ENCODE measurements at places on chromosomes 2 and 18.

DNA sequence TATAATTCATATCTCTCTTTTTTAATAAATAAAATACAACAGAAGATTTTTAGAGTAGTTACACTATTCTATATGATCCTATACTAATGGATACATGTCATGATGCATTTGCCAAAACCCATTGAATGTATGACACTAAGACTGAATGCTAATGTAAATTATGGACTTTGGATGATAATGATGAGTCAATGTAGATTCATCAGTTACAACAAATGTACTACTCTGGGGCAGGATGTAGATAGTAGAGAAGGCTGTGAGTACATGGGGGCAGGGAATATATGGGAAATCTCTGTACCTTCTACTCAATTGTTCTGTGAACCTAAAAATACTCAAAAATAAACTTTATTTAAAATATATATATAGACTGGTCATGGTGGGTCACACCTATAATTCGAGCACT, 45.6 kb upstream of the NEDD4L start:
- DNase-seq, result no peak

DNA sequence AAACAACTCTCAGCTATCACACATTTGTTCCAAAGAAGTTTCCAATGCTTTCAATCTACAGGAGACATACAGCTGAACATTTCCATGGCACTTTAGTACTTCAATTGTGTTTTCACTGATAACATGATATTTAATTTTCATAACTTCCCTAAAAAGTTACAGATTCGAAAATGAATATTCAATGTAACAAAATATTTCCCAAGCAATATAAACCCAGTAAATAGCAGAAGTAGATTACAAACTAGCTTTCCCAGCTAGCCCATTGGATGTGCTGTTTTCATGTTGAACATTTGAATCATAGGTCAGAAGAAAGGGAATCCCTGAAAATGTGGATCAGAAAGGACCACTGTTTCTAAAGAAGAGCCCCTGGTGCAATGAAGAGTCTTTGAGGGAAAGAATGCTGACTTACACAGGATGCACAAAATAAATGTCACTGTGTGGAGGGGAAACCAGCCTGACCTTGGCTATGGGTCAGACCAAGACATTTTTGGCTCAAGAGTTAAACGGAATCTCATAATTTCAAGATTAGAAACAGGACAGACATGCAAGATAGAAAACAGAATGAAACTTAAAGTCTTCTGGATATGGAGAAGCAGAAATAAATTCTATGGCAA, 22.5 kb downstream of the CYTIP start:
- DNase-seq, result no peak

DNA sequence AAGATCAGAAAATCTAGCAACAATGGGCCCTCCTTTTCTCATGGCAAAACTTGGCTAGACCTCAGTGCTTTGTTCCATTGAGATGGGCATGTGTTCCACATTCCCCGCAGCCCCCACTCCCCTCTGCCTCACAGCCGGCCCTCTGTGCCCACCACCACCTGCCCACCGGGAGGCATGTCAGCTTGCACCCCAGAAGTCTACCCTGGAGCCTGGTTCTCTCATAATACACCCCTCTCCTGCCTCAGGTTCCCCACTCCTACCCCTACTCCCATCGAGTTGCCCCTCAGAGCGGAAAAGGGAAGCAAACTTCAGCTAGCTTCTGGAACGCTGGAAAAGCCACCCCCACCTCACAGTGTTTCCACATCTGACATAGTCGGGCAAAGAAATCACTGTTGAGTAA, 219.0 kb downstream of the ANAPC1 start:
- no peak for DNase-seq

DNA sequence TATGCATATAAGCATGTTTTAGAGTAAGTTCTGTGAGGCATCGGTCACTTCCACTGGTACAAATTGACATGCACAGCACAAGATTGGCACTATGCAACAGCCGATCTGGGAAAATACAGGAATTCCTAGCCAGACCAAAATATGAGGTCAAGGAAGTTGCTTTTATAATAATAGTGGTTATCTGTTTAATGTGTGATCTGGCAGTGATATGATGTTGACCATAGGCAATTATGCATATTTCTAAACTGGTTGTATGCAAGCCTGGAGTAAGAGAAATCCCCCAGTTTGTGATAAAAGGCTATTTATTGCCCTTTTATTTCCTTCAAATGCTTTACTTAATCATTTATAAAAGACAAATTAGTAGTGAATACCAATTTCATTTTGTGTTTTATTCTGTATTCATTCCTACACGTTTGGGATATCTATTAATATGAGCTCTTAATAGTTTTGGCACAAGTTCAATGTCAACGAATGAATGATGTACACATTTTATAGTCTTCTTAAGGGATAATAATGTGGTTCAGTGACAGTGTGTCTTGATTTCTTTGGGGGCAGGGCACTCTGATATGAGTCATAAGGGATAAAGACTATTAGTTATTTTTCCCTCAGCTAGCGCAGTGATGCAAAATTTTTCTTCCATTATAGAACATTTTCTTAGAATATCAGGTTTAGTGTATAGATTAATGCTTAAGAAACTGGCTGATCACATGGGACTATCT, 34.7 kb upstream of the ZEB2 start:
- DNase-seq, result no peak

GRCh38 chr2:104794441-104794840, 59.5 kb upstream of the POU3F3 start:
- DNase-seq, result no peak

Data from NCI-H187 treated with DMSO at 0.1 percent for 48 hours (cell line).